ENCODE measurements at places on chromosomes 7 and 10.

DNA sequence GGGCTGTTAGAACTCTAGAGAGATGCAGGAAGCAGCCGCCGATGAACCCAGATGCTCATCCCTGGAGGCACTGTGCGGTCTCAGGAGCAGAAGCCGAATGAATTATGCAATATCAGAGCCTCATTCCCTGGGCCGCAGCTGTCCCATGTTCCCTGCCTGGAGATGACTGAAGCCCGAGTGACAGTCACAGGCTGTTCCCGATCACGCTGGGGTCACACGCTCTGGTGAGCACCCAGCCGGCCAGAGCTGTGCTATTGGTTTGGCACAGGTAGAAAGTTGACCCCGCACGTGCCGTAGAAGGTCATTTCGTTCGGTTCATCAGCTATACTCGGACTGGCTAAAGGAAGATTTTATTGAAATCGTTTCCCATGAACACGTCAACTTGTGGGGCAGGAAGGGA lies 140.5 kb upstream of the SH2B2 start:
- DNase-seq, result peak; percentile 66

DNA sequence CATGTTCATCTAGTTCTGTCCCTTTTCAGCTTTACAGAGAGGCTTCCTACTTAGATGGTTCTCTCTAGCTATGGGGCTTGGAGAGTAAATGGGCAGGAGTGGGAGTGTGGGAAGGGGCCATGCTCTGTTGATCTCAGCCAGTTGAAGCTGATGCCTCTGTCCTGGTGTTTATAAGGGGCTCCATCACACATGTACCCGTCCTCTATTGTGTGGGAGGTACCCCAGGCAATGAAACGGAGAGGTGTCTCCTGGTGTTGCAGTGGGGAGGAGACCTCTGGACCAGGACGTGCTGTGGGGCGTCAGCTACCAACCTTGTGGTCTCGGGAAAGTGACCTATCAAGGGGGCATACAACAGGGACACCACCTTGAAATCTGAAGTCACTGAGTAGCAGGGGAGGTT lies 173.5 kb downstream of the CELF2 start:
- DNase-seq, result no peak

DNA sequence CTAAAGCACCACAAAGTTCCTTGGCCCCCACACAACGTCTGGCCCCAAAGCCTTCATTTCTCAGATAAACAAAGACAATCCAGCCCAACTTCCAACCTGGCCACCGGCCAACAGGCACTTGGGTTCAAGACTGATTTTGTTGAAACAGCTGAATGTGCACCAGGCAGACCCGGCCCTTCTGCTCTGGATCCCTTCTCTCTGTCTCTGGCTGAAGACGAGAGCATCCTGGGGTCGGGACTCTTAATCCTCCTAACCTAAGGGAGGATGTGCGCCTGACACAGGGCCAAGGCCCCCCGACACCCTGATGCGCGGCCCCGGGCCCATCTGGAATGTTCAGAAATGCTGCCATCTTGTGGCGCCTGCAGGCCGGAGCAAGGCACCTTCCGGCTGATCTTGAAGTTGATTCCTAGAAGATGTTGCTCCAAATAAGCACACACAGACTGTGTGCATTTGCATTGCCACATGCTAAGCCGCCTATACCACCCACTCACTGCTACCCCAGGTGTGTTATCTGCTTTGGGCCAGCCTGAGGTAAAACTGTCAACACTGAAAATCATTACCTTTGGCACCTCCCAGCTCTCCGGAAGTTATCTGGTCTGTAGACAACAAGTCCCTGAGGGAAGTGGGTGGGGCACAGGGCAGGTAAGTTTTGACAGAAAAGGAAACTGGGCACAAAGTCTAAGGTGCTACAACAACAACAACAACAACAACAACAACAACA lies 98.4 kb upstream of the HABP2 start:
- DNase-seq, result peak; percentile 45

DNA sequence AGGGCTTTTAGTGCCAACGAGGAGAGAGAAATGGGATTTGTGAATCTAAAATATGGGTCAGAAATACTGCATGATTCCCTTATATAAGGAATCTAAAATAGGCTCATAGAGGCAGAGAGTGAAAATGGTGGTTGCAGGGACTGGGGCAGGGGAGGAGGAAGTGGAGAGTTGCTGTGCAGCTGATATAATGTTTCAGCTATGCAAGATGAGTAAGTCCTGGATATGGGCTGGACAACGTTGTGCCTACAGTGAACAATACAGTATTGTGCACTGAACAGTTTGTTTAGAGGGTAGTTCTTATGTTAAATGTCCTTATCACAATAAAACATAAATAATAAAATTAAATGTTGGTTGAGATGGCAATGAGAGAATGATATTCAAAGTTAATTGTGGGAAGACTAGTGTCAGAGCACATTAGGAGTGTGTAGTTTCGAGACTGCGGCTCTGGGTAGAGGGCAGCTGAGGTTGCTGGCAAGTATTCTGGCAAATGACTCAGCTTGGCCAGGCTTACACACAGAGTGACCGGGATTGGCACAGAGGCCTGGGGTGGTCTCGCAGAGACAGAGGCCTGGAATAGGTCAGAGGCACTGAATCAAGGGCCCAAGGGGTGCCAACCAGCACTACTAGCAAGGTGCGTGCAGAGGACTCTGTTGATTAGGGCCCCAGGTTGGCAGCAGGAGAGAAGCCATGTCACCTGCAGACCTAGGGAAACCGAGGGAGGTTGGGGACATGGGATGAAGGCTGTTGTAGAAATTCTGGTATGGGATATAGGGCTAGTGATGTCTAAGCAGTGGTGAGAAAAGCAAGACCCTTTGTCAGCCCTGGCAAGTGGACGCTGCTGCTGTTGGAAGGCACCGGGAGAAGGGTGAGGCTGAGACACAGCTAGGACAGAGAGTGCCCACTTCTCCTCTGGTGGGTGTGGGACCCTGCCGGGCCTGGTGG lies 2.8 kb upstream of the DEPP1 start:
- no peak for DNase-seq

GRCh38 chr7:106419455-106420182 lies 134.8 kb upstream of the NAMPT start:
- DNase-seq, result no peak

- DNase-seq, result no peak
Measured at GRCh38 chr7:4051696-4052095, 630.4 kb upstream of the FOXK1 start.

DNA sequence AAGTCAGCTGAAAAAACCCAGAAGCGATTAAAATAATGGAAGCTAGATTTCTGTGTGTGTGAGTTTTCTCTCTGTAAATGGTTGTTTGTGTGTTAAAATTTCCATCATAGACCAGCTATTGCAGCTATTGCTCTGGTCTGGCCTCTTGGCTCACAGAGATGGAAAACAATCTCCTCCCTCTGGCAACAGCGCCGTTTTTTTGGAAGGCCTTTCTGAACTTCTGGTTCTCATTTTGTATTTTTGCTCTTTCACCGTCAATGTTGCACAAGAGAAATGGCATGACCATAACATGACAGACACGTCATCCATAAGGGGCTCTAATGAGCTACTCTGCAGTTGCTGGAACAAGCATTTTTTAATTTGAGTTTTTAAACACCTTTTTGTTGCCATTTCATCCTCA lies 91.0 kb downstream of the CUBN start:
- DNase-seq, result no peak

DNA sequence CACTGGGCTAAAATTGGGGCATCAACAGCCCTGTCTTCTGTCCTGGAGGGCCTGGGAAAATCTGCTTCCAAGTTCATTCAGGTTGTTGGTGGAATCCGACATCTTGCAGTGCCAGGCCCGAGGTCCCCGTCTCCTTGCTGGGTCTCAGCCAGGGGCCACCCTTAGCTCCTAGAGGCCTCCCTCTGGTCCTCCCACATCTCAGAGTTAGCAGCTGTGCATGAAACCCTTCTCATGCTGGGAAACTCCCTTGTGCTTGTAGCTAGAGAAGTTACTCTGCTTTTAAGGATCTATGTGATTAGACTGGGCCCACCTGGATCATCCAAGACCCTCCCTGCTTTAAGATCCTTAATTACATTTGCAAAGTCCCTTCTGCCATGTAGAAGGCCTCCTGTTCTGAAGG lies 15.3 kb downstream of the HIP1 start:
- no peak for DNase-seq

DNA sequence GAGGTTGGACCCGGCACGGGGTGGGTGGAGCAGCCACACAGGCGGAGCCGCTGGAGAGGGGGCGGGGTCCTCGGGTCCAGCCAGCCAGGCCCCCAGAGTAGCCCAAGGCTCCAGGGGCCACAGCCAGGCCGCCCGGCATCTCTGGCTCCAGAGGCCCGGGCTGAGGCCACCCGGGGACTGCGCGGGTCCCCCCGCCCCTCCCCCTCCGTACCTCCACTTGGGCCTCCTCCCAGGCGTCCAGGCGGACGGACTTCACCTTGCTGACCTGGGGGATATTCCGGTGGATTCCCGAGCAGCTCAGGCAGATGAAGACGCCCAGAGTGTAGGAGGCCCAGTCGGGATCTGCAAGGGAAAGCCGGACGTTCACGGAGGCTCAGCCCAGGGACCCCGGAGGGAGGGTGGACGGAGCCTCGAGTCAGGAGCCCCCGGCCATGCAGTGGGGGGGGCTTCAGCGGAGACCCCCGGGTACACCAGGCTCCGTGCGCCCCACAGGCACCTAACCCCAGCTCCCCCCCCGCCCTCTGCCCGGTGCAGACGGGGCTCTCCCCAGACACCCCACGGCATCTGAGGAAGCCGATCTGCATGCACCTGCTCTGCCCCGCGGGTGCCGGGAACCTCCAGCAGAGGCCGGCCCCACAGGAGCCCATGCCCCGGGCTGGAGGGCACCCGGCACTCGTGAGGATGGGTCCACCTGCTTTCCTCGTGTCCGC lies 19.2 kb downstream of the ADAP1 start:
- no peak for DNase-seq

DNA sequence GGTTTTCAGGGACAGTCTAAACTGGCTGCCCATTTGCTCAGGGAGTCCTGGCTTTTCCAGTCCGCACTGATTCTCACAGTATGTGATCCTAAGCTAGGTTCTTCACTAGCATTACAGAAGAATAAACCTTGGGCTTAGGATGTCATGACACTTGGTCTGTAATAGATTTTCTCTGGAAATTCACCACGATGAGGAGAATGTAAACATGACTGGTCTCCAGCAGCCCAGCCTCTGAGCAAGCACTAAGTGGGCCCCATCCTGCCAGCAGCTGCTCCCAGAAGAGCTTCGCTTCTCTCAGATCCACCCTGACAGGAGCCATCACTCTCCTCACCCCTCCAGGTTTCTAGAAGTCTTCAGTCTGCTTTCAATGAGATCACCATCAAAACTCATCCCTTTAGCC lies 103.7 kb upstream of the ZPBP start:
- DNase-seq, result no peak

DNA sequence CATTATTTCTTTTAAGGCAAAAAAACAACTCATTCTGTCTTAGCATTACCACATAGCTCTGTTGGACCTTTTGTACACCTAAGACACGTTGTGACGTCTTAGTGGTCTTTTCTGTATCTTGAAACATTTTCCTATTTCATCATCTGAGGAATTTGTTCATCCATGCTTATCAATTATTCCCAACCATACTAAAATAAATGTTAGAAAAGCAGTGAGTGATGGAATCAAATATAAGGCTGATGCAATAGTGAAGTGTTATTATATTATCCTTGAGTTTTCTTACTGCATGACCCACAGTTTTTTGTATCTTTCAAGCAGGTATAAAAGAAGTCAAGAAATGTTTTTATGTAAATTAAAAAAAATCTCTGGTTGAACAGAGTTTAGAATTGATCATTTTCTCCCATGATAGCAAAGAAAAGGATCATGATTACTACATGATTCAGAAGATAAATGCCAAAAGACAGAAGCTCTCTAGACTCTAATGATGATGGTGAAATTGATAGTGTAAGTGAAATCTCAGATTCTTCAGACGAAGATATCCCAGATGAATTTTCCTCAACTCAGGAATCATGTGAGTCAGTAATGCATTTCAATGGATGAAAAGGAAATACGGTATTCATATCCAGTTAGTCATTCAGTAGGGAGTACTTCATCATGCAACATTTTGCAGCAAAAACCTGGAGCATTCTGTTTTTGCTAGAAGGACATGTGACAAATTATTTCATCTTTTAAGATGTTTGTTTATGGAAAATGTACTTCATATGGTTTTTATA lies 51.4 kb downstream of the CELF2 start:
- DNase-seq, result no peak

DNA sequence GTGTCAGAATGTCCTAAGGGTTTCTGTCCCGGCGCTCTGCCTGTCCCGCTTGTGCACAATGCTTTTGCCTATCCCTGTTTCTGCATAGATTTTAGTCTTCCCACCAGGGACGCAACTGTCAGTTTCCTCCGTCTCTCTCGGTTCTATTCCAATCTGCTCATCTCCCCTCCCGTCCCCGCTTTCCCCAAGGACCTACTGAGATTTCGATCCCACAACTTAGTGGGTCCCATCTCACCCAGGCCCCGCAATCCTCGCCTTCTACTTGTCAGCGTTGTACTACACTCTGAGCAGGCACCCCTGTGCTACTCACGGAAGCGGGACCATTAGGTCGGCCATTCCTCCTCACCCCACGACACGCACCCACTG lies 519 bp upstream of the ZNF655 start:
- DNase-seq, result no peak

DNA sequence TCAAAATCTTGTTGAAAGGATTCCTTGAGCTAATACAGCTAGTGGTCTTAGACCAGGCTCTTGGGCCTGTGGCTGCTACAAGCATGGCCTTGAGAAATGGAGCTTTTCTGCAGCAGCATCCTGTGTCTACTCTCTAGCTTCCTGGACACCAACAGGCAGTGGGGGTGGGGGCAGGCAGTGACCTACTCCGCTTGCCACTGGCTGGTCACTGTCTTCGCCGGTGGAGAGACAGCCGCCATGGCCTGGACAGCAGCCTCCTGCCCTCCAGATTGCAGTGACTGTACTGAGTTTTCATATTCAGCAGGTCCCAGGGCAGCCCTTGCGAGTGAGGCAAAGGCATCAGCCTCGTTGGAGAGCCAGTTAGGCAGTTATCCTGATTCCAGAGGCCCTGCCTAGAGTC lies 204.6 kb downstream of the HECW1 start:
- DNase-seq, result no peak

GRCh38 chr10:131231965-131232541 lies 79.5 kb downstream of the TCERG1L start:
- peak; percentile 66 for DNase-seq

- no peak for DNase-seq
Measured at GRCh38 chr7:139768249-139768824, 9.5 kb downstream of the HIPK2 start.

GRCh38 chr10:70920519-70920918 lies 32.2 kb upstream of the PCBD1 start:
- no peak for DNase-seq

GRCh38 chr7:120799813-120800475 lies 58.0 kb downstream of the TSPAN12 start:
- no peak for DNase-seq

- peak; percentile 50 for DNase-seq
Measured at GRCh38 chr7:140506788-140507464, 27.6 kb upstream of the MKRN1 start.

DNA sequence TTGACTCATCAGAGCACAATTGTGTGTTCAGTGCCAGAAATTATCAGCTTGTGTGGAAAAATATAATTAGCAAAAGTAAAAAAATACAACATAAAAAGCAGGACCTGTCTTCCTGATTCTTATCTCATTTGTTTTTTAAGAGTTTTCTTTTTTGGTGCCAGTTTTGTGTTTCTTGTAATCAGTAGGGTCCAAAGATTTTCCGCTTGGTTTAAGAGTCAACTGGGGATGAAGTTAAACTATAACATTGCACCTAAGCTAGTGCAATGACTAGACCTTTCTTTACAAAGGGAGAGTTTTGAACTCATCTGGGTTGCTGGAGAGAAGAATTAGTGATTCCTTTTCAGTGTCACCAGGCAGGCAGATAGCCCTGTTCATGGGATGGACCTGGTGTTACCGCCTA lies 113.4 kb downstream of the PLPP4 start:
- no peak for DNase-seq
